ENCODE measurements at places on chromosomes 16 and 17. TPM values are rescaled to one million over a fixed set of nuclear protein-coding genes. Genes with fewer than 3 reads are reported as not detected.

EVI2A gene
- total RNA-seq = not detected

DNA sequence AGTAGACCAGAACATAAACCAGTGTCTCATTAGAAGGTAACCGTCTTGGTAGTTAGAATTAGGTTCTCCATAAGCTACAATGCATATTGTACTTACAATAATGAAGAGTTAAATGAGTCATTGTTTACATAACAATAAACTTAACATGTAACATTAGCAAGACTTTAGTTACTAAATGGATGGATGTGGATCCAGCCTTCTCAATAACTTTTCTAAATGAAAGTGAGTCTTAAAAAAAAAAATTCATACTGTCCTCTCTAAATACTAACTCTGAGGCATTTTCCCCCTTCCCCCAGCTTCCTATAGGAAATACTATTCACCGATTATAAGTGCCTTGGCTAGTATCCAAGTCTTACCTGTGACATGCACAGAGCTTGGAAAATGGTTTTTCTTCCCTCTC lies 155.3 kb downstream of the CYB561 start:
- DNase-seq = no peak

DNA sequence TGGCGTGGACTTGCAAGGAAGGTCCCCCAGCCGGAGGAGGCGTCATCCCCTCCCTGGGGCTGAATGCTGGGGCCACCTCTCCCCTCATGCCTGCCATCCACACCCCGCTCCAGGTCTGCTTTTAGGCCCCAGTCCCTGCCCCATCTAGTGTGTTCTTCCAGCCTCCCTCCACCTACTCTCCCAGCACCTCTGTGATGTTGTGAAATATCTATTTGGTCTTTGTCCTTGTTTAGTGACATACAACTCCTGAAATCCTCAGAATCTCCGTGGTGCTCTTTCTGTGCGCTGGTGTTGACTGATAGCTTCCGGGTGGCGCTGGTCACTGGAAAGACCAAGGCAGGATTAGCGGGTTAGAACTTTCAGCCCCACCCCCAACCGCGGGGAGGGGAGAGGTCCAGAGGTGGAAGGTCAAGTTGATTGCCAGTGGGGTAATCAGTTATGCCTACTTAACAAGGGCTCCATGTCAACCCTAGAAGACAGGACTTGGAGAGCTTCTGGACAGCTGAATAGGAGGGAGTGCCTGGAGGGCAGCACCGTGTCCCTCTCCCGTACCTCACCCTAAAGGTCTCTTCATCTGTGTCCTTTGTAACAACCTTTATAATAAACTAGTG lies 10.1 kb downstream of the TBC1D24 start:
- DNase-seq = no peak

DNA sequence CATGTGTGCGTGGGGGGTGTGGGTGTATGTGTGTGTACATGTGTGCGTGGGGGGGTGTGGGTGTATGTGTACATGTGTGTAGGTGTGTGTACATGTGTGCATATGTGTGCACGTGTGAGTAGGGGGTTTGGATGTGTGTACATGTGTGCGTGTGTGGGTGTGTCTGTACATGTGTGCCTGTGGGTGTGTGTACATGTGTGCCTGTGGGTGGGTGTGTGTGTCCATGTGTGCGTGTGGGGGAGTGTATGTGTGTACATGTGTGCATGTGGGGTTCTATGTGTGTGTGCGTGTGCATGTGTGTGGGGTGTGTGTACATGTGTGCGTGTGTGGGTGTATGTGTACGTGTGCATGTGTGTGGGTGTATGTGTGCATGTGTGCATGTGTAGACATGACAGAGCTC lies 129.1 kb downstream of the C16orf95 start:
- no peak for DNase-seq

DNA sequence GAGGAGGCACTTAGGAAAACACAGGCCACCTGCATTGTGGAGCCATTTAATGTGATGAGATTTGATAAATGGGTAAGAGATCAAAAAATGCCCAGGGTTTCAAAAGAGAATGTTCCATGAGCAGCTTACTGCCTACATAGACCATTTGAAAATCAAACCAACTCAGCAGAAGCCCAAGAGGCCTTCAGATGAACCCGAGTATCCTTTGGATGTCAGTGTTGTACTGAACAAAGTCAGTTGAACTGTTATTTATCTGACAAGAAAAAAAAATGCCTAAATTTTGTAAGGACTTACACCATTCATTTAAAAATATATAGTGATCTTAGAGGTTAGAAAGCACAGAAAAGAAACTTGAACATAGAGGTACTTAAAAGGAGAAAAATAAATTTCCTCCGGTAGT lies 381.7 kb downstream of the ZFHX3 start:
- no peak for DNase-seq

Data from mesothelial cell of epicardium (in vitro differentiated cells).